ENCODE measurements at places on chromosomes 5 and 9.

- peak; percentile 99 for DNase-seq
These were observed 69.3 kb upstream of the NIPAL4 start for GRCh38 chr5:157390551-157391297.

DNA sequence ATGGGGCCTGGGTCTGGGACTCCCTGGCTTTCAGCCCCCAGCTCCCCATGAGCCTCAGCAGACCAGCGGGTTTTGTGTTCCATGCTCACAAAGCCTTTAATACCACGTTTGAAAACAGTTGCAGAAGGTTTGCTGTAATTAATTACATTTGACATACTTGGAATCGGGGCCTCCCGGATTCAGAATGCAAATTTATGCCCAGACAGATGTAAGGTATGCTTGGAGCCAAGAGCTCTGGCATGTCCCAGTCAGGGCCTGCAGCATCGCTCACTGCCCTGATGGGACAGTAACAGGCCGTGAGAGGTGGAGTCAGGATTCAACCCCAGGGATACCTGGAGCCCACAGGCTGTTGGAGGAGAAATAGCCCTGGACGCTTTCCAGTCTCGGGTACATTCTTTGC is 12.2 kb downstream of the ZNF618 start:
- no peak for DNase-seq

GRCh38 chr9:34521406-34522045 is 1.3 kb downstream of the ENHO start:
- no peak for DNase-seq

- DNase-seq, result no peak
These were observed 1058.0 kb downstream of the MAT2B start for GRCh38 chr5:164563370-164563769.

- no peak for DNase-seq
These were observed 184.7 kb downstream of the MAPKAP1 start for GRCh38 chr9:125522328-125522725.

GRCh38 chr5:141326088-141326854 is 4.0 kb upstream of the PCDHGA1 start:
- DNase-seq, result no peak

- DNase-seq, result no peak
These were observed 112.7 kb upstream of the SPRY4 start for GRCh38 chr5:142437563-142437962.

GRCh38 chr9:131608493-131609037 is 63.2 kb downstream of the PRRT1B start:
- peak; percentile 37 for DNase-seq

DNA sequence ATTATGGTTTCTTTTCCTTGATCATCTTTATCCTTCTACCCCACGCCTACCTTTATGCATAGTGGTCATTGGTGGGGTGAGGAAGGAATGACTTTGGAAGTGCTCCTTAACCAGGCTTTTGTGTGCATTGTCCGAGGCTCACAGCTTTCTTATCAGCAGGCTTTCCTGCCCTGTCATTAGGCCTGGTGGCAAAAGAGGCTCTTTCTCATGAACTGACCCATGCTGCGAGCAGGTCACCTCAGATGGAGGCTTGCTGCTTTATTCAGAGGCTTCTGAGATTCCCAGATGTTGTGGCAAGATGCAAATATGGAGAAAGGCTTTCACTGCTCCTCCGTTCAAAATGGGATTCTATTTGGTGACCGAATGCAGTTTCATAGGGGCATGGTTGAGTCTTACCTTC is 57.4 kb upstream of the DMRTA1 start:
- DNase-seq, result no peak

- DNase-seq, result no peak
These were observed 502.5 kb upstream of the ARRDC3 start for GRCh38 chr5:91885291-91886265.

GRCh38 chr9:122294531-122294930 is 29.8 kb downstream of the MRRF start:
- DNase-seq, result no peak

GRCh38 chr9:88478246-88478645 is 56.7 kb upstream of the NXNL2 start:
- no peak for DNase-seq

- no peak for DNase-seq
These were observed 118.8 kb upstream of the MTAP start for GRCh38 chr9:21683484-21684175.

GRCh38 chr5:55866934-55867333 is 15.8 kb downstream of the IL31RA start:
- no peak for DNase-seq

Measured in epithelial cell of prostate (primary cell).